ENCODE measurements at places on chromosomes 5 and 9.

GRCh38 chr9:116278326-116278725 lies 124.7 kb downstream of the PAPPA start:
- no peak for DNase-seq

GRCh38 chr9:135567311-135567710 lies 5.8 kb downstream of the PAEP start:
- no peak for DNase-seq

DNA sequence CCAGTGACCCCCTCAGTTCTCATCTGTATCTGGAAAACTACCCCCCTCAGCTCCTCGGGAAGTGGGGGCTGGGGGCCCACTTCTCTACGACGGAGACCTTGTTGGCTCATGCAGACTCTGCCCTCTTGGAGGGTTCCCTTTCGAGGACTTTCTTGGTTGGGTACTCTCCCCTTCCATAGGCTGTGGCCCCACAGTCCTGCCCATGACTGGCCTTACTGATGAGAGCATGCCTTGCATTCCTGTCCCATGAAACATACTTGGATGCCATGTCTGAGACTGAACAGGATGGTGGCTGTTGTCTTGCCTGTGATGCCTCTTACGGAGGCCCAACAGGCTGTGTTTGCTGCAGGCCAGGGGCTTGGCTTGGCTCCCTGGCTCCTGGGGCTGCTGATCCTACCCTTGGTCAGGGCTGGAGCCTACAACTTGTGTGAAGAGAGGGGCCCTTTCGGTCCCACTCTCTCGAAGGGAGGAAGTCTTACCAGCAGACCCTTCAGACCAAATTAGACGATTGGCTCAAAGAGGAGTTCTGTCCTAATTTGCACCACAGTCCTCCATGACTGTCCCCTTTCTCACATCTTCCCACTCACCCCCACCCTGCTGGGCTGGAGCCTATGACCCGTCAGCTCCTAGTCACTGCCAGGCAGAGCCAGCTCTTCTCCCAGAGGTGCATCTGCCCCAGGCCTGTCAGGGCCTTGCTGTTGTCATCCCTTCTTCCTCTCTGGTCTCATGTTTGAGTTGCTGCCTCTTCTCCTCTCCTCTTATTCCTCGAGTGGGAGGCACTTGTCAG lies 109.9 kb downstream of the CACNA1B start:
- no peak for DNase-seq

DNA sequence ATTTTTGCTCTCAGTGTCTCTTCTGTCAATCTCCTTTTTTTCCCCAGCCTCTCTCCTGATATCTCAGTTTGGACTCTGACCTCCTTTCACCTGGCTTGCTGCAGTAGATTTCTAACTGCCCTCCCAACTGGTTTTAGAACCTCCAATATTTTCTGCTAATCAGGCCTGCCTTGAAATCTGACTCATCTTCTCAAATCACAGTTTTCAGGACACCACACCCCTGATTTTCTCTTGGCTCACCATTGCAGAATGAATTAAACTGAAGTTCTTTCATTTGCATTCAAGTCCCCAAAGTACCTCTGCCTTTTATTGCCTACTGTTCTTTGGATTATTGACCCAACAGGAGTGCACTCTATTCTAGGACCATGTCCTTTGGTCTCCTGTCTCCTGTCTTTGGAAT lies 310.4 kb upstream of the TRPC7 start:
- DNase-seq, result no peak

DNA sequence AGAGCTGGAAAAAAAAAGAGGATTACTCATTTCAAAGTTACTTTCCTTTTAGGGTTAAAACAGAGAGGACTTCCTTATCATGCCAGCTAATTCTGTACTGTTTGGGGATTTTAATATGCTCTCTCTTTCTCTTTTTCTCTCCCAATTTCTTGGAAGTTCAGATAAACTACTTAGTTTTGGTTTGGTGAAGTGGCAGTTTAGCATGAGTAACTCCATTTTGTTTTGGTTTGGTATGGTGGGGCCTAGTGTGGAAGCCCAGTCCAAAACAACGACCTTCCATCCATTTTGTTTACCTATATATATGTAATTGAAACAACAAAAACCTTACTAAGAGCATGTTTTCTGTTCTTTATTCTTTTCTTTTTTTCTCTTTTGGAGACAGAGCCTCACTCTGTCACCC lies 3.7 kb upstream of the BSPRY start:
- no peak for DNase-seq

DNA sequence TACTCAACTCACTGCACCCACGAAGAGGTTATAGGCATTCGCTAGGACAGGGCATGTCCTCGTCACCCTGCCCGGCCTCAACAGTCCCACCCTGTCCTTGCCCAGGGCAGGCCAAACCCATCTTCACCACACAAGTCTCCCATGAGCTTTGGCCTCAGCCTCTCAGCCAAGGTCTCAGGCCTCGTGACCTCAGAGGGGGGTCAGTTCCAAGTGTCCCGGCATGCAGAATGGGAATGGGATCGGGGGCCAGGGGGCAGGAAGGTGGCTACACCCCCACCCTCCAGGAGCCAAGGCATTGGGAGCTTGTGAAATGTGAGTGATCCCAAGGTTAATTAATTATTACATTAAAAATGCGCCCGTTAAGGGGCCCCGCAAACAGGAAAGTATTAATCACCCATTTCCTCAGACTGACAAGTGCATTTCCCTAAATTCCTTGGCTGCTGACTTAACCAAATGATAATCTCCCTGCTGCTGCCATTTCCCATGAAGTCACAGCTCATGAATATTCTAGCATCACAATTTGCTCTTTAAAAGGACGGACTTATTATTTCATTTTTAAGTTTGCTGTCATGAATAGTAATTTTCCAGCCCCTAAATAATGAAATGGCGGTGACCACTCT lies 8.0 kb upstream of the UBAC1 start:
- no peak for DNase-seq

DNA sequence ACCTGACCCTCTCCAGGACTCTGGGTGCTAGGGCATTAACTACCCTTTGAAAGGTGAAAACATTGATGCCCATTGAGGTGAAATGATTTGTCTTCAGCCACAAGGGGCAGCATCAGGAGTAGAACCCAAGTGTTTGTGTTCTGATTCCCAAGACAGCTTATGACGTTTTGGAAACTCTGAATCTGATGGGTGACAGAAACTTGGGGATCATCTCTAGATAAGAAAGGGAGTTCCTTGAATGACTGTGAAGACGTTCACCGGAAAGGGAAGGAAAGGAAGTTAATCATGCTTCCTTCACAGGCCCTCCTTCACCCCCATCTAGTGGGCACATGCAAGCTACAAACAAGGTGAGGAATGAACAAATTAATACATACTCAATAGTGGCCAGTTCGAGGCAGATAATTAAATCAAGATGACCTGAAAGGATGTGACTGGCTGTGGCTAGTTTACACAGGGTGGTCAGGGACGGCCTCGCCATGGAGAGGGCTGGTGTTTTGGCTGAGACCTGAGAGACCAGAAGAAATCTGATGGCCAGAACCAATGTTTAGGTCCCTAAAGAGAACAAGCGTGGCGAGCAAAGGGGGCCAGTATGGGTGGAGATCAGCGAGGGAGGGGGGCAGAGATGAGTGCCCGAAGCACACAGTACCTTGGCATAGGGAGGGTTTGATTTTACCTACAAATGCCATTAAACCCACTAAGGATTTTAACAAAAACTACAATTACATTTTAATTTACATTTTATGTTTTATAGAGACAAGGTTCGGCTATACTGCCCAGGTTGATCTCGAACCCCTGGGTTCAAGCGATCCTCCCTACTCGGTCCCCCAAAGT lies 937 bp upstream of the SLC26A2 start:
- peak; percentile 10 for DNase-seq

DNA sequence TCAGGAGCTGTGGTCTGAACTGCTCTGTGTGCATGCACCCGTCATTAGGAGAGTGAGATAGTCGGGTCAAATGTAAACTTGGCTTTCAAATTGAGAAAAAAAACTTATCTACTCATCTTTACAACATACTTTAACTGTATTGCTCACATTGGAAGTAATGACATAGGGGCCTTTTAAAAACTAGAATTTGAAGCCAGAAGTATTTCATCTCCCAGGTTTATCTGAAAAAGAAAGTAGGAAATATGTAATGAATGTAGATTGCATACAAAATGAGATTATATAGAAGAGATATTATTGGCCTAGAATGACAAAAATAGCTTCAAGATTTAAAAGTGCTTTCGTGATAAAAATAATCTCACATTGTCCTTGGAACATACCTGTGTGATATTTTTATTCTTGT lies 24.3 kb downstream of the RGS7BP start:
- no peak for DNase-seq

GRCh38 chr5:173625673-173626504 lies 9.4 kb upstream of the BOD1 start:
- DNase-seq, result no peak

DNA sequence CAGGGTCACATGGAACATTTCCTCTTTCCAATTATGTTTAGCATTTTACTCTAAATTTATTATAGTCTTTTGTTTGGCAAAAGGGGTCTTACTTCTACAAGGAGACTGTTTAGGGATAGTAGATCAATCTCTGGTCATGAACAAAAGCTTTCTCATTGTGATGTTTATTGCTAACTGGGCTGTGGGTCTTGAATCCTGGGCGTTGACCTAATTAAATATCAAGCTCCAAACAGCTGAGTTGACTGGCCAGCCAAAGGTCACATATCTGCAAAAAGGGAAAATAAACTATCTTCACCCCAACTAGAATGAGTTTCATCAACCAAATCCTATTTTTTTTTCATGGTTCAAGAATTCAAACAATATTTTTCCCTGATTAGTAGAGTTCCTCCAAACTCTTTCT lies 245.4 kb upstream of the TUT7 start:
- DNase-seq, result no peak

- no peak for DNase-seq
These were observed 183.9 kb downstream of the SLIT3 start for GRCh38 chr5:169116961-169117461.

- DNase-seq, result no peak
These were observed 597.3 kb upstream of the DAB2 start for GRCh38 chr5:40022057-40022456.

- DNase-seq, result no peak
These were observed 297.8 kb downstream of the FBXL17 start for GRCh38 chr5:108084105-108084504.

GRCh38 chr9:115980502-115980901 lies 173.1 kb upstream of the PAPPA start:
- DNase-seq, result no peak

GRCh38 chr5:114184006-114184405 lies 177.9 kb upstream of the KCNN2 start:
- no peak for DNase-seq
